ENCODE measurements at places on chromosomes 13 and 19.

DNA sequence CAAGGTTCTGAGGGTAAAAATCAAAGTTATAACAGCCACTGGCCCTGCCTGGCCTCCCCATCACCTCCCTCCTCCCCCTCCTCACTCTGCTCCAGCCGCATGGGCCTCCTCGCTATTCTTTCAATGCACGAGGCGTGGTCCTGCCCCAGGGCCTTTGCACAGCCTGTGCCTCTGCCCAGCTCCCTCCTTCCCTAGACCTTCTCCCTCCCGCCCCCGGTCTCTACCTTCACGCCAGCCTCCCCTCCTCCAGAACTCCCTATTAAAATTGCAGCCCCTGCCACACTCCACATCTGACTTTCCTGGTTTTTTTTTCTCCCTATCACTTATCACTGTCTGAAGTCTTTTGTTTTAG is 3.3 kb downstream of the RAX2 start:
- no peak for DNase-seq

- no peak for DNase-seq
Observed at GRCh38 chr19:41641879-41642485, 15.1 kb upstream of the CEACAM4 start.

DNA sequence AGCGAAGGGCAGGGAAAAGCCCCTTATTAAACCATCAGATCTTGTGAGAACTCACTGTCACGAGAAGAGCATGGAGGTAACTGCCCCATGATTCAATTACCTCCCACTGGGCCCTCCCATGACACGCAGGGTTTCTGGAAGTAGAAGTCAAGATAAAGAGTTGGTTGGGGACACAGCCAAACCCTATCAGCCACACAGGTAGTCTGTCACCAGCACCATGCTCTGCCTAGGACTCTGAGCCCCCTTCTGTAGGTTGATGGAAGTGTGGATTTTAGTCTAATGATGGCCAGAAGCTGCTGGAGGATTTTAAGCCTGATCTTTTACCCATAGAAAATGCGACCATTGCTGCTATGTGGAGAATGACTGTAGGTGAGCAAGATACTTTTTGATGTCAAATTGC is 60.8 kb downstream of the ARHGEF7 start:
- DNase-seq = no peak

DNA sequence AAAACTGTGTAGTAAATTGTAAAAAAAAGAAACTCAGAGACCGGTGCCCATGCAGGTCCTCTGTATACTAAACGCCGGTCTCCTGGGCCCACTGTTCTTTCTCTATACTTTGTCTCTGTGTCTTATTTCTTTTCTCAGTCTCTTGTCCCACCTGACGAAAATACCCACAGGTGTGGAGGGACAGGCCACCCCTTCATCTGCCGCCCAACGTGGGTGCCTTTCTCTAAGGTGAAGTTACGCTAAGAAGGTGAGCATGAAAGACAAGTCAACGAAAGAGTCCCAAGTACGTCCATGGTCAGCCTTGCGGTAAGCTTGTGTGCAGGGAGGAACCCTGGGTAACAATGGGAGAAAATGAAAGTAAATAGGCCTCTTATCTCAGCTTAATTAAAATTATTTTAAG is 48.0 kb upstream of the WASF3 start:
- DNase-seq = no peak

GRCh38 chr13:37608750-37609339 is 10.3 kb upstream of the POSTN start:
- no peak for DNase-seq

DNA sequence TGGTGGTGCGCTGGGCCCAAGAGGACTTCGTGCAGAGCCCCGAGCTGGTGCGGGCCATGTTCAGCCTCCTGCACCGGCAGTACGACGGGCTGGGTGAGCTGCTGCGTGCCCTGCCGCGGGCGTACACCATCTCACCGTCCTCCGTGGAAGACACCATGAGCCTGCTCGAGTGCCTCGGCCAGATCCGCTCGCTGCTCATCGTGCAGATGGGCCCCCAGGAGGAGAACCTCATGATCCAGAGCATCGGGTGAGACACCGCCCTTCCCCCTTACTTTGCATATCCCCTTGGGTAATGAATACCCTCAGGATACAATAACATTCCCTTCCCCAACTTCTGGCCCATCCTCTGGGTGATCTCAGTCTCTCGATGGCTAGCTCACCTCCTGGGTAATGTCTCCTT is 60.9 kb downstream of the RYR1 start:
- no peak for DNase-seq

- no peak for DNase-seq
Observed at GRCh38 chr13:56558698-56559320, 581.9 kb upstream of the PRR20A start.

DNA sequence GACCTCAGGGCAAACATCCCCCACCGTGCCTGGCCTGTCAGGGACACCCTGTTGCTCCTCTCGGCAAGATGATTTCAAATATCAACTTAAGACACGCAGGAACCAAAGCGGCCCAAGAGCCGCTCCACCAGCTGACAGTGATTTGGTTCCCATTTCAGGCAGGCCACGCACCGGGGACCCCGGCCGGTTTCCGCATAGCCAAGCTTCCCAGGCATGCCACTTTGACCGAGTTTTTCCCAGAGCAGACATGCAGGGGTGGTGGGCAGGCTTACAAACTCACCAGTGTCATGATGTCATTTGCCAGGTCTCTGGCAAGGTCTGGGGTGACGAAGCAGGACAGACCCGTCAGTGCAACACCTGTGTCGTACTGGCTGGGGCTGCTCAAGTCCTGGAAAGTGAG is 19.2 kb downstream of the AP3D1 start:
- no peak for DNase-seq

DNA sequence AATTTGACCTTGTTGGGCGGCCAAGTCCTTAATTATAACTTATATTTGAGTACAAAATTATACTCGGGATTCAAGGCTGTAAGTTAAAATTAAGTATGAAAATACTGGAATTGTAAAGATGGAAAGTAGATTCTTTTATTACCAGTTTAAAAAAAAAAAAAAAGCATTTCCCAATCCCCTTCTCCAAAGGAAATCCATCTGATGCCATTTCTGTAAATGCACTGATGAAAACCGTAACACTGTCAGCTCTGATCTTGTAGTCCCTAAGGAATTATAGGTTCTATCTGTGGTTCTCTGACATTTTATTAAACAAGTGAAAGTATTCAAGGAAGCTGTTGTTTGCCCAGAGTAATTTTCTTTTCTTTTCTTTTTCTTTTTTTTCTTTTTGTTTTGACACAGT is 41.6 kb upstream of the HNRNPA1L2 start:
- no peak for DNase-seq

DNA sequence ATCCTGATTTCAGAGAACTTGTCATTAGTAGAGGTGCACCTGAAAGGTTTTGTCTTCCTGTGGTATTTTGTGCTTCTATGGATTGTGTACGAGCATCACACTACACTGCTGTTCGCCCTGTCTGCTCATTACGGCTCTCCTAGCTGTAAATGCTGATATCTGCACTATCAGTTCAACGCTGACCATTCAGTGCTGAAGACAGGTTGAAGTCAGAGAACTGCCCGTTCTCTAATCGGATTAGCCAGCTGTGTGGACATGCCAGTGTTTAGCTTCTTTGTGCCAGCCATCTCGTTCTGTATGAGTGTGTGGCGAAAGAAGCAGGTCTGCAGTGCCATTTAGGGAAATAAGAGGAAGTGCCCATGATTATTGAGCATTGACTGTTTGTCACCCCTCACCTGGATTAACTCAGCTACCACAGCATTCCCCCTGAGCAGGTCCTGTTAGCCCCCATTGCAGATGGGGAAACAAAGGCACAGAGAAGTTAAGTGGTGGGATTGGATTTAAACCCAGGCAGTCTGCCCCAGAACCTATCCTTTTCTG is 21.6 kb upstream of the C1QTNF9 start:
- no peak for DNase-seq

DNA sequence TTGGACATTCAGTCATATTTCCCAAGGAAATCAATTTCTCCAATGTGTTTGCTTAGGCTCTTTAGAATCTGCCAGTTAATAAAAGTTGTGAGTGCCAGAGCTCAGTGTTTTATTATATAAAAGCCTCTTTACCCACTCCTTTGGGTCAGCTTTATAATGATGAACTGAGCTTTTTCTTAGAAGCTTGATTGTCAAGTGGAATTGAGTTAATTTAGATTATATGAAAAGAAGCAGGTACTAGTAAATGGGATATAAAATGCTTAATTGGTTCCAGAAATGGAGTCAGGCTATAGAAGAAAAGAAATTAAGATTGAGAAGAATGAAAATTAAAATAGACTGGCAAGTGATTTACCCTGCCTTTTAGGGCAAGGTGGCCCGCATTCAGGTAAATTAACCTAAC is 363.2 kb downstream of the SLITRK6 start:
- DNase-seq = no peak

DNA sequence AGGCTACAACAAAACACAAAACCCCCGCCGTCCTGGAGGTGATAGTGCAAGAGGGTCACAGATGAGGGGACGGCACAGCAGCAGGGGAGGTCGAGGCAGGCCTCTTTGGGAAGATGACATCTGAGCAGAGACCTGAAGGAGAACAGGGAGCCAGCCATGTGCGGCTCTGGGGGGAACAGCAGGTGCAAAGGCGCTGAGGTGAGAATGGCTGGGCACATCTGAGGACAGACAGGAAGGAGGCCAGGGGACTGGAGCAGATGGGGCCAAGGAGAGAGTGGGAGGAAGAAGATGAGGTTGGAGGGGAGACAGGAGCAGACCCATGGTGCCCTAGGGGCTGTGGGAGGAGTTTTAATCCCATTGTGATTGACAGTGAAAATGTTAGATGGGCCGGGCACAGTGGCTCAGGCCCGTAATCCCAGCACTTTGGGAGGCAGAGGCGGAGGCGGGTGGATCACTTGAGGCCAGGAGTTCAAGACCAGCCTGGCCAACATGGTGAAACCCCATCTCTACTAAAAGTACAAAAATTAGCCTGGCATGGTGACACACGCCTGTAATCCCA is 1.8 kb upstream of the CKM start:
- DNase-seq = no peak

- no peak for DNase-seq
Observed at GRCh38 chr13:109778102-109778542, 8.3 kb downstream of the IRS2 start.

DNA sequence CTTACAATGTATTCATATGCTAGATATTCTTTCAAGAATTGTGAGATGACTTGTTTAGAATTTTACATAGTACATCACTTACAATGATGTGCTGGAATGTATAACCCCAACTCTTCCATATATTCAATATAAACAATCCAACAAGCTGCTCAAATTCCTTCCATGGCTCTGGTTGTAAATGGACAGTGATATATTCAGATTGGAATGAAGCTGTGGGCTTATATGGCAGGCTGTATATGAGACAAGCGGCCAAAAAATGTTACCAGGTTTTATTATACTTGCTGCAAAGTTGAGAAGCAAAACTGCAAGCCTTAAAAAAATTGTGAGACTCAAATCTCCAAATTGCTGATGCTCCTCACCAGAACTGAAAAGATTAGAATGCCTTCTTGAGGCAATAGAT is 83.6 kb upstream of the KLF12 start:
- DNase-seq = no peak

- no peak for DNase-seq
Observed at GRCh38 chr13:42063105-42063504, 14.7 kb downstream of the DGKH start.

GRCh38 chr19:49687566-49688316 is 1.7 kb upstream of the ADM5 start:
- no peak for DNase-seq

Measured in caudate nucleus (tissue), 63 donors.